Psoas muscle (tissue), 8 donors: ENCODE measurements at places on chromosomes 12 and 14. TPM values are rescaled to one million over a fixed set of nuclear protein-coding genes. Genes with fewer than 3 reads are reported as not detected.
A peak's percentile ranks its signal among the peaks of the same experiment; 100 is the strongest.

GRCh38 chr14:37247791-37248461 lies 50.2 kb downstream of the MIPOL1 start:
- peaks cover 7% of the 10 kb centered on the region for H3K36me3 ChIP-seq
- no peak overlapping the region for H3K4me3 ChIP-seq
- H3K4me1 ChIP-seq, result no peaks in the 10 kb centered on the region
- H3K27me3 ChIP-seq, result no peaks in the 10 kb centered on the region
- DNase-seq, result no peak

GRCh38 chr12:12792421-12792820 lies 7.0 kb downstream of the APOLD1 start:
- no peak overlapping the region for H3K27ac ChIP-seq
- H3K4me3 ChIP-seq, result peak overlapping the region; percentile 60
- DNase-seq, result no peak
- H3K27me3 ChIP-seq, result no peaks in the 10 kb centered on the region

- no peaks in the 10 kb centered on the region for H3K4me1 ChIP-seq
- no peak for DNase-seq
- H3K27ac ChIP-seq, result no peak overlapping the region
Measured at GRCh38 chr12:66813137-66813892, 134.4 kb upstream of the GRIP1 start.

DNA sequence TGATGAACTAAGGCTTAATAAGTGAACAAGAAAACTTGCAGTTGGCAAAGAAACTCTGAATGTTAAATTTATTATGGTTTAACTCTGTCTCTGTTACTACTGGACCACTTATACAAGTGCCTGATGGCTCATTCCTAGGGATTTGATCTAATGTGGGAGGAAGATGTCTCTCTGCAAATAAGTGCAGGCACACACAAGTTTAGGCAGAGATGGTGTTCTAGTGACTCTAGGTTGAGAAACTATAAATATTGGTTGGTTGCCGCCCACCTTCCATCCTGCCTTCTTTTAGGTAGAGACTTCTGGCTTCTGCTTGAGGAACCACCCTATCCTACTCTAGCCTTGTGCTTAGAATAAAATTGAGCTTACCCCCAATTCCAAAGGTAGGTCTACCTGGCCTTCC lies 256.2 kb downstream of the PAWR start:
- no peak overlapping the region for H3K27ac ChIP-seq
- H3K27me3 ChIP-seq, result no peaks in the 10 kb centered on the region
- H3K4me1 ChIP-seq, result no peaks in the 10 kb centered on the region
- H3K36me3 ChIP-seq, result no peaks in the 10 kb centered on the region
- H3K4me3 ChIP-seq, result no peak overlapping the region

- H3K36me3 ChIP-seq, result no peaks in the 10 kb centered on the region
- H3K27me3 ChIP-seq, result no peaks in the 10 kb centered on the region
- H3K27ac ChIP-seq, result no peak overlapping the region
- no peak overlapping the region for H3K4me3 ChIP-seq
- peak; percentile 37 for DNase-seq
- H3K4me1 ChIP-seq, result no peaks in the 10 kb centered on the region
Measured at GRCh38 chr14:104370256-104370870, 209.2 kb upstream of the C14orf180 start.

GRCh38 chr12:42039577-42039976 lies 105.1 kb downstream of the GXYLT1 start:
- no peak for DNase-seq
- H3K36me3 ChIP-seq, result no peaks in the 10 kb centered on the region
- H3K4me1 ChIP-seq, result no peaks in the 10 kb centered on the region

DNA sequence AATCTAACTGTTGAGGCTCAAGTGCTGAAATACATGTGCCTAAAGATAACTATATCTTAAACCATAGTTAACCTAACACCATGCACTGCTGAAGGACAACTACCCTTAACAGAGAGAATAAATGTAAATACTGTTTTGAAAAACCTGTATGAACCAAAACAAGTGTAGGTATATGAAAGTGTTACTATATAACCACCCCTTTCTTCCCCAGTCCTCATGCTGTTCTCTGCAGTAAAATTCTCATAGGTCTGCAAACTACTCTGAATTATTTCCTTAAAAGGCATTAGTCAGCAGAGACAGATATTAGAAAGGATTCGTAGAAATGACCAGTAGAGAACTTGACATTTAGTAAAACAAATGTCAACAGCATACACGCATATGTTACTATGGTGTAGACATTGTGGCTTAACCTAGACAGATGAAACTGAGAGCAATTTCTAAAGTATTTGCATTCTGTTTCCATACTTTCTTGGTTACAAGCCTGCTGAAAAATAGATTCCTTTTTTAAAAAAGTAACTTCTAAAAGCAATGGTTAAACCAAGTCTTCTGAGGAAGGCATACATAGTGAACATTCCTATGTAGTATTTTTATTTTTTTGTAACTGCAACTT lies 13.9 kb downstream of the CSRP2 start:
- H3K27ac ChIP-seq, result no peak overlapping the region
- DNase-seq, result no peak
- no peak overlapping the region for H3K4me3 ChIP-seq
- H3K27me3 ChIP-seq, result no peaks in the 10 kb centered on the region

DNA sequence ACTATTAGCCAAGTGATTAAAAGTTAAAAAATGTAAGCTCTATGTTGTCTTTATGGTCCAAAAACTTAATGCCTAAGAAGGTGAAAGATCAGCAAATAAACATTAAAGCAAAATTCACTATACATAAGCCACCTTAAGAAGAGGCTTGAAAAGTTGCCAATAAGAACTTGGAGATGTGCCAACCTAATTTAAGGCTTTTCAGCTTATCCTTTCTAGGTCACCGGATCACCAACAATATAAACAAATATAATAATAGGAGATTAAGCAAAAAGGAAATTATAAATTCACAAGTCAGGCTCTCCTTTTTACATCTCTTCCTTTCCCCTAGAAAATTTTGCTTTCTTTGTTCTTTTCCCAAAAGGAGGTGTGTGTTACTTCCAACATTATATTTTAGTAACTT lies 30.9 kb downstream of the SLC2A3 start:
- H3K36me3 ChIP-seq, result no peaks in the 10 kb centered on the region
- H3K4me3 ChIP-seq, result no peak overlapping the region
- no peaks in the 10 kb centered on the region for H3K4me1 ChIP-seq
- no peaks in the 10 kb centered on the region for H3K27me3 ChIP-seq

Gene GRIP1
- total RNA-seq, result 4.1 TPM

Gene CELA1
- not detected for total RNA-seq

GRCh38 chr12:65653321-65653720 lies 171.0 kb upstream of the HMGA2 start:
- no peaks in the 10 kb centered on the region for H3K36me3 ChIP-seq
- H3K4me1 ChIP-seq, result no peaks in the 10 kb centered on the region
- no peak for DNase-seq

- no peak for DNase-seq
- no peak overlapping the region for H3K4me3 ChIP-seq
- H3K27me3 ChIP-seq, result no peaks in the 10 kb centered on the region
- H3K4me1 ChIP-seq, result no peaks in the 10 kb centered on the region
- no peaks in the 10 kb centered on the region for H3K36me3 ChIP-seq
Measured at GRCh38 chr14:96349286-96350075, 13.7 kb downstream of the ATG2B start.

DNA sequence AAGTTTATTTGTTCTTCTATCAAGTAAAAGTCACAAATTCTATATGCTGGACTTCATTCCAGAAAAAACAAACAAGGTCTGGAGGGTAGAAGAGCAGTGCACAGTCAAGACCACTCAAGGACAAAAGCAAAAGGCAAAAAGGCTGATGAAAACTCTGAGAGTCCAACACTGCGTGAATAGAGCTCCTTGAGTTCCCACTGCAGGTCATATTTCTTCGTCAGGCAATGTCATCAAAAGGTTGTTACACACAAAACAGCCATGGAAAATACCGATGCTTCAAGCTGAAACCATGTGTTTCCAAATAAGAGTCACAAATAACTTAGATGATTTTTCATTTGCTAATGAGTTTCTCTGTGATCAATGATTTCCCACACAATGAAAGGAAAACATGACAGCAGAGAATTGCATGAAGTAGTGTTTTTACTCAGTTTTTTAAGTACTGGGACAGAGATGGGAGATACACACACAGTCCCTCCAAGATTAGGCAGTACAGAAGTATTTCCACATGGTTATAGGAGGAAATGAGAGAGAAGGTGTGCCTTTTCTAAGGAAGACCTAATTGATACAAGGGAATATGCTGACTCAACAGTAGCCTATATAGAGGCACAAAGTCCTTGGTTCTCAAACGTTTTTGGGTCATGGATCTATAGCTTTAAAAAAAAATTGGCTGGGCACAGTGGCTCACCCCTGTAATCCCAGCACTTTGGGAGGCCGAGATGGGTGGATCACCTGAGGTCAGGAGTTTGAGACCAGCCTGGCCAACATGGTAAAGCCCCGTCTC lies 177.7 kb downstream of the MED13L start:
- H3K36me3 ChIP-seq, result no peaks in the 10 kb centered on the region
- H3K4me3 ChIP-seq, result no peak overlapping the region
- peaks cover 23% of the 10 kb centered on the region for H3K4me1 ChIP-seq
- no peaks in the 10 kb centered on the region for H3K27me3 ChIP-seq
- no peak overlapping the region for H3K27ac ChIP-seq

DNA sequence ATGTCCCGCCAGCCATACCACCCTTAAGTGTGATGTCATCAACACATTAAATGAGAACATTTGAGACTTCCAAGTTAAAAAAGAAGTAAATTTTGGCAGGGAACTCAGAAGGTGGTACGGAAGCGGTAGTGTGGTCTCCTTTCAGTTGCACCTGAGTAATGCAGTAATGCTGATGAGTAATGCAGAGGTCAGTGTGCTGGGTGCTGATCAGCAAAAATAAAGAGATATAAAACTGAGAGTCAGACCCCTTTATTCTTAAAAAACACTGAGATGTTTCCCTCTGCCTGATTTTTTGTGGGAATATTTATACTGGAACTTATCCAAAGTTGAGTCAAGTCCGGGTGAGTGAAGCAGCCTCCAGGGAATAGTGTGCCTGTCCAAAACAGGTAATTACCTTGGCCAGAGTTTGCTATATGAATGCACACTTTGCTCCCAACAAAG lies 370.6 kb upstream of the PRICKLE1 start:
- no peaks in the 10 kb centered on the region for H3K27me3 ChIP-seq
- H3K4me3 ChIP-seq, result no peak overlapping the region
- DNase-seq, result no peak
- H3K4me1 ChIP-seq, result no peaks in the 10 kb centered on the region
- no peaks in the 10 kb centered on the region for H3K36me3 ChIP-seq

DNA sequence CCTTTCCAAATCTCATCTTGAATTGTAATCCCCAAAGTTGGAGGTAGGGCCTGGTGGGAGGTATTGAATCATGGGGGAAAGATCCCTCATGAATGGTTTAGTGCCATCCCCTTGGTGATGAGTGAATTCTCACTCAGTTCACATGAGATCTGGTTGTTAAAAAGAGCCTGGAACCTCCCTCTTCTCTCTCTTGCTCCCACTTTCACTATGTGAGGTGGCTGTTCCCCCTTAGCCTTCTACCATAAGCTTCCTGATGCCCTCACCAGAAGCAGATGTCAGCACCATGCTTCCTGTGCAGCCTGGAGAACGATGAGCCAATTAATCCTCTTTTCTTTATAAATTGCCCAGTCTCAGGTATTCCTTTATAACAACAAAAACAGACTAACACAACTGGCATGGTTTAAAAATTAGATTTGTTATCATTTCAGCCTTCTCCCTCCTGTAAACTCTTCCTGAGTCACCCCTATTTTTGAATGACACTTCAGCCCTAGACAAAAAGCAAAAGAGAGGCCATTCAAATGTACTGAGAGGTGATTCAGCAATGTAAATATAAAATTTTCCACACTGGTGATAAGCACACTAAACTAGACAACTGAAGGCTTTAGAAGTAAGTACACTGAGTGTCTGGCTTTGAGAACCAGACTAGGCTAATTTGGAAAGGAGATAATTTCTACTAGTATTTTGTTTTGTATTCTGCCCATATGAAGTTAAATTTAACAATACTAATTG lies 212.1 kb upstream of the ABCD2 start:
- no peak overlapping the region for H3K4me3 ChIP-seq
- no peak for DNase-seq
- H3K36me3 ChIP-seq, result no peaks in the 10 kb centered on the region
- no peaks in the 10 kb centered on the region for H3K27me3 ChIP-seq
- H3K27ac ChIP-seq, result no peak overlapping the region

- H3K4me3 ChIP-seq, result no peak overlapping the region
- H3K27ac ChIP-seq, result no peak overlapping the region
- H3K4me1 ChIP-seq, result no peaks in the 10 kb centered on the region
- H3K36me3 ChIP-seq, result no peaks in the 10 kb centered on the region
Measured at GRCh38 chr12:119448611-119449131, 114.1 kb downstream of the CCDC60 start.

GRCh38 chr14:65472189-65472588 lies 59.7 kb downstream of the FUT8 start:
- H3K27ac ChIP-seq, result no peak overlapping the region
- no peaks in the 10 kb centered on the region for H3K27me3 ChIP-seq
- no peak for DNase-seq
- no peaks in the 10 kb centered on the region for H3K4me1 ChIP-seq

Gene RNASE1
- 97.8 TPM for total RNA-seq

DNA sequence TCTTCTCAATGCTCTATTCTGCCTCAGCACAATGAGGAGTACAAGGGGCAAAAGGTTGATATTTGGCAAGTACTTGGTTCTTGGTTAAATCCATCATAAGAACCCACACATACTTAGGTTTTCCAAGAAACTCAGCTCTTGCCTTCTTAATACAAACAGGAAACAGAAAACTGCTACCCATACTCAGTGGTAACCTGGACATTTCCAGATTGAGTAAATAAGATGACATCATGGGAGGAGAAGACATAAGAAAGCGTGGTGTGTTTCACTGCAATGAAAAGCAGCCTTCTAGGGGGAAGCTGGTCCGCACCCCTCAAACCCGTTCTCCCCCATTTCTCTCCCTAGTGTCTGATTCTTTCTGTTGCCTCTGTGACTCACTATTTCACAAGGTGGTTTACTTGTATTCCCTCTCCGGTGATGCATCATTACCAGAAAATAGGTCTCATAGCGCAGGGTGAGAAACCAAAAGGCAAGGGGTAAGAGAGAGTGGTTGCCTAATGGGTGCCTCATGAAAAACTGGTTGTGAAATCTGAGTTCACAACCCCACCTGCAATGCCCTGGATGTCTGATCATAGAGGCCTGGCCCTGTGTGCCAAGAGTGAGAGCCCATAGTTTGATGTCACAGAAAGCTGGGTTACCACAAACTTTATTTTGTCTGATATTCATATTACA lies 326.5 kb upstream of the TBX3 start:
- H3K27ac ChIP-seq, result no peak overlapping the region
- no peak for DNase-seq
- H3K27me3 ChIP-seq, result no peaks in the 10 kb centered on the region
- H3K4me1 ChIP-seq, result no peaks in the 10 kb centered on the region

Gene ASCL1
- not detected for total RNA-seq

- peaks cover 21% of the 10 kb centered on the region for H3K4me1 ChIP-seq
- no peak overlapping the region for H3K4me3 ChIP-seq
- H3K27me3 ChIP-seq, result no peaks in the 10 kb centered on the region
- DNase-seq, result no peak
- H3K27ac ChIP-seq, result no peak overlapping the region
Measured at GRCh38 chr12:92509156-92509738, 193.5 kb upstream of the PLEKHG7 start.

- H3K4me3 ChIP-seq, result no peak overlapping the region
- no peaks in the 10 kb centered on the region for H3K36me3 ChIP-seq
Measured at GRCh38 chr14:25411781-25412757, 362.1 kb upstream of the STXBP6 start.
